Esophagus squamous epithelium (tissue), 5 donors: ENCODE measurements at places on chromosomes 16 and 17. TPM values are rescaled to one million over a fixed set of nuclear protein-coding genes. Genes with fewer than 3 reads are reported as not detected.

DNA sequence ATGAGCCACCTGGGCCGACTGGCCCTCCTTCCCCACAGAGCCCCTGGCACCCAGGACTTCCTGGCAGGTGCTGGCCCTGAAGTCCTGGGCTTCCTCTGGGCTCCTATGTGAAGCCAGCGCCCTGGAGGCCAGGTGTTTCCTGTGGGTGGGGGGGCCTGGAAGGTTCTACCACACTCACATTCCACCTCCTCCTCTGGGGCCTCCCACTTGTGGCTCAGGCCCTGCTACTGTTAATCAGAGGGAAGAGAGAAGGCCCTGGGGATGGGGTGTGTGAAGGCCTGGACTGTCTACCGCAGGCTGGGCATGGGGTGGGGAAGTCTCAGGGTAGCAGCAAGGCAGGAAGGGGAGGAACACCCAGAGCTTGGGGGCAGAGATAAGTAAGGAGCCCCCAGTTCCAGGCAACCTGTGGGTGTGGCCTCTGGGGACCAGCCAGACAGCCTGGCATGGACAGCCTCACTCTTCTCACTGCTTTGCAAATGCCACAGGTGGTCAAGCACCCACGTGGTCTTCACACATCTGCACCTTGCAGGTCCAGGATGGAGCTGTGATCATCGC, 111.9 kb upstream of the TNRC6C start:
- no peak for DNase-seq

KRT15 gene
- 743 TPM for total RNA-seq

- no peak for DNase-seq
Observed at GRCh38 chr16:51553910-51554309, 402.8 kb upstream of the SALL1 start.

CAMKK1 gene
- total RNA-seq: 3.3 TPM

DNA sequence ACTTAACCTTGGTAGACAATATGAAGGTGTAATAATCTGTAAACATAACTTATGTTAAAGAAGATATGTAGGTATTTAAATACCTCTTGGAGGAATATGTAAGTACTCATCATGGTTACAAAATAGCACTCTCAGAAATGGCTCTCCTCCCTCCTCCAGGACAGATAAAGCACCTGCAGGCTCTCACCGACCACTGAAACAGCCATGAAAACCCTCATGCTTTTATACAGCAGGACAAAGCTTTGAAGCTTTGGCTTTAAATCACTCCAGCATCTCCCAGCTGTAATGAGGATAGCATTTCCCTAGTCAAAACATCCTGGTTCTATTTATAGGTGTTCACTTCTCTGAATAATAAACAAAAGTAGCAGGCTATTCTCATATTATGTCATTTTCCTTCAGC, 69.1 kb upstream of the PMFBP1 start:
- no peak for DNase-seq

DNA sequence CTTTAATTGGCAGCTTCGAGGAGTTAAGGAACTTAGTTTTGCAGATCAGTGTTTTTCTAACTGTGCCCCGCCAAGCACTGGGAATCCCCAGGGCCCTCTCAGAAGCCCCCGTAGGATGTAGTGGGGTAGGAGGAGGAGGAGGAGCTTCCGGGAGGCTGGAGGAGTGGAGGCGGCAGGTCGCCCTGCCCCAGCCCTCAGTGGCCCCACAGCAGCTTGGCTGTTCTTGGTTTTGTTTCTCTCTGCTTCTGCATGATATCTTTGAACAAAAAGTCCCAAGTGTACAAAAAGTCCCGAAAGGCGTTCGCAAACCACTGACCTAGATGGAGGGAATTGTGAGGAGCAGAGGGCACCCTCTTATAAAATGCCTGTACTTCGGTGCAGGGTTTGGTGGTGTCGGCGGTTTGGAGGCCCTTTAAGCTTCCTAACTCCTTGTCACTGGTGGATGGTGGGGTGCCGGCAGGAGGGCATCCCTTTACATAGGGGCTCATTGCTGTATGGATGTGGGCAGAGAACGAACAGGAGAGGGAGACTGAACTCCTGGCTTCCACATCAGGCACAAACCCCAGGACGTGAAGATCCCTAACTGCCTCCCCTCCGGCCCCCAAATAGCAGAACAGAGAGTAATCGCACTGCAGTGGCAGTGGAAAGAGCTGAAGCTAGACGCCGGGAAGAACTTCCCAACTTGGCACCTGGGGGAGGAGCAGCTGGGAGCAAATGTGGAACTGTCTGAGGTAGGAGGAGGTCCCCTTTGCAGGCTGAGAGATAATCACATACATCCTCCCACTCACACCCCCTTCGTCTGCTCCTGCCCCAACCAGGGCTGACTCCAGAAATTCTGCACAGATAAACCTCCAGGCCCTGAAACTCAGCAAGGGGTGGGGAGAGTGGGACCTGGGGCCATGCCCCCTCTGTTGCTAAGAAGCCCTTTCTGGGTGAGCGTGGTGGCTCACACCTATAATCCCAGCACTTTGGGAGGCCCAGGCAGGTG, 20.1 kb downstream of the EPOP start:
- DNase-seq: no peak

PHOSPHO1 gene
- total RNA-seq: not detected

- no peak for DNase-seq
Observed at GRCh38 chr17:57567251-57567650, 177.8 kb downstream of the CCDC182 start.

- no peak for DNase-seq
Observed at GRCh38 chr17:16974569-16975276, 2.8 kb upstream of the TNFRSF13B start.

WBP2 gene
- 34.1 TPM for total RNA-seq

NQO1 gene
- 442 TPM for total RNA-seq

- no peak for DNase-seq
Observed at GRCh38 chr17:58829172-58829637, 73.6 kb downstream of the PPM1E start.

DNA sequence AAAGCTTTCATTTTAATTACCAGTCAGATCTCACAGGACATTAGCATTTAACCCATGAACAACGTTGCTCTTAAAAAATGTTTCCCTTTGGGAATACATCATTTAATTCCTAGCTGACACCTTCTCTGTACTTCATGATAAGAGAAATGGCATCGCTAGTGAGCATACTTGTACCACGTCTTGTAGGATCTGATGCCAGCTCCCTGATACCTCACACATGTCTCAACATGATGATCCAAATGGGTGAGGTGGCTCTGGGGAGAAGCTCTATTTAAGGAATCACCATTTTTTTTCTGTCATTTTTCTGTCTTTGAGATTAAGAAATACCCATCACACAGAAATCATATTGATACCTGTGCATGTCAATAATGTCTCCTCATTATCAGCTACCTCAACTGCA, 772.1 kb upstream of the CA10 start:
- no peak for DNase-seq
